Astrocyte of the spinal cord (primary cell): ENCODE measurements at places on chromosomes 16 and 17.
A peak's percentile ranks its signal among the peaks of the same experiment; 100 is the strongest.

DNA sequence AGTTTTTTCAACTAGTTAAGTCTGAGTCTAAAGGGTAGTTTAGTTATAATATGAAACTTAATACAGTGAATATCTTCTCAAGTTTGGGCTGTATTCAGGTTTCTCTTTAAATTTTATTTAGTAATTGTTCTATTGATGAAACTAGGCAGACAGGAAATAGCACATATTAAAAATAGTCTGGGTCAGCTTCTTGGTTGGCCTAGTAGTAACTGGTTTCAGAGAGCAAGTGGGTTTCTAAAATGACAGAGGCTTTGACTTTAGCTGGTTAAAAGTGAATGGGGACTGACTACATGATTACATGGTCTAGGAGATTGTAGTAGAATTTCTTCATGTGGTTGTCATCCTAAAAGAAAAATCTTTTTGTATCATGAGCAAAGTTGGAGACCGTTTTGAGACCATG is 46.8 kb downstream of the OMG start:
- no peak for DNase-seq

DNA sequence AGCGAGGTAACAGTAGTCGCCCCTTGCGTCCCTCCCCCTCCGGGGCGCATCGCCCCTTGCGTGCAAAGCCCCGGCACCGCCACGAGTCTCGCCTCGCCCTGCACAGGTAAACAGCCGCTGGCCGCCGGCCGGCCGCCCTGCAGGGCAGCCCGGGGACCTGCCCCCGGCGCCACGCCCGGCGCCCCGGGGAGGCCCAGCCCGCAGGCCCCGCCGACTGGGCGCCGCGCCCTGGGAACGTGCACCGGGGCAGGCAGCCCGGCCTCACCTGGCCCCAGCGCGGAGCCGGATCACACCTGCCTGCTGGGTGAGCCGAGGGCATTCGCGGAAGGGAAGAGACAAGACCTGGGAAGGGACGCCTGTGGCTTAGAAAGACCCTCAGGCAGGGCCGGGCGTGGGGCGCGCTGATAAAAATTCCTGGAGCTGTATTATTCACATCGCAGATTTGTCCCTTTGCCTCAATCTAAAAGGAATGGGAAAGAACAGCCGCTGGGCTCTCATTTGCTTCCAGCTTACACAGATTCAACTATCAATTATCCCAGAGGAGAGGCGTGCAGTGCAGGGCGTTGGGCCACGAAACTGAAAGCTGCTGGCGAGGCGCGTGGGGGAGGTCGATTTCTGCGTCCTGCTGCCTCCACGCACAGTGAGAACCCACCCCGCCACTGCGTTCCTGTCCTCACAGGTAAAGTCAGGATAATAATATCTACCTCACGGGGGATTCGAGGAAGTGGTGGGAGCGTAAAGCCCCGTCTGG is 451.9 kb downstream of the SLC39A11 start:
- no peak for DNase-seq

DNA sequence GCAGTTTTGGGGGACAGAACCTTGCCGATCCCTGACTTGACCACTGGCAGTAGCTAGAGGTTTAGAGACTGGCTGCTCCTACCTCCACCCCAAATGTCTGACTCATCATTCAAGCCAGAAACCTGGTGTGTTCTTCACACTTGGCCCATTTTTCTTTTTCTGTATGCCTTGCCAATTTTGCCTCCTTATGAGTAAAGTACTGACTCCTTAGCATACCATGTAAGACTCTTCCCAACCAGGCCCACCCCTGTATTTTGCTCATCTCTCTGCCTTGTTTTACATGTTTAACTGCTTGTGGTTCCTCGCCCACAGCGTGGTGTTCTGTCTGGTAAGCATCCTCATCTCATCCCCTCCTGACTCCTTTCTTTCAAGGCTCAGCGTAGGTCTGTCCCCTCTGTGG is 37.9 kb downstream of the NUP88 start:
- peak; percentile 13 for DNase-seq

- no peak for DNase-seq
Measured at GRCh38 chr16:88086571-88087516, 135.6 kb downstream of the BANP start.

- DNase-seq = peak; percentile 56
Measured at GRCh38 chr16:57013229-57013628, 23.9 kb downstream of the NLRC5 start.

- no peak for DNase-seq
Measured at GRCh38 chr16:48347980-48348379, 37.2 kb downstream of the SIAH1 start.

DNA sequence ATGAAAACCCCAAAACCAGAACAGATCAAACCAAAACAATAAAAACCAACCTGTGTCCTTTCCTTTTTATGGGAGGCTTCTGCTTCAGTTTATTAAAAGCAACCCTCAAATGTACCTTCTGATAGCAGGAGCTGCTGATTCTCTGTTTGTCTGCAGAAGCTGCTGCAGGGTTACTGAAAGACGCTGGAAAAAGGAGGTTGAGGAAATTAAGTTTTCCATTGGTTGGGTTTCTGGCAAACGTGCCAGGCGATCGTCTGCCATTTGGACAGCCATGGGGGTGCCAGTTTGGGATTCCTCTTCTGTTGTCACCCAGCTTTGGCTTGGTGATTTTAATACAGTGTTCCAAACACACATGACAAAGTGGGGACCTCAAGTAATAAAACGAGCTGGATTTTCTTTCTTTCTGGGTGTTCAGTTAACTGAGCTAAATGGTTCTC is 185.4 kb upstream of the ZFHX3 start:
- DNase-seq = no peak

DNA sequence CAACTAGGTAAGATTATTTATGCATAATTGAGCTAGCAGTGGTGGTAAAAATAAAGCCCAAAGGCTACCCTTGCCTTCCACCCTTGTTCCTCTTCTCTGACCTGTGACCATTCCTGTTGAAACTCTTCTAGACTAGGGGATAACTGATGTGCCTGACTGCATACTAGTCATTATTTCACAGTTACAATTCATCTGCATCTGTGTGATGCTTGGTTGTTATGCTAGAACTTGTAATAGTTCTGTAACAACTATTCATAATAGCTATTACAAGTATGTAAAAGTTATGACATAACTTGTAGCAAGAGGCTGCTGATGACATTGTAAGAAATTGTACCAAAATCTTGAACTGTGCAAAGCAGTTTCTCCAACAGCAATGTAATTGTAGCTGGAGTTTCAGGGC is 2.4 kb upstream of the VAC14 start:
- DNase-seq = no peak

- no peak for DNase-seq
Measured at GRCh38 chr17:16910341-16910740, 61.6 kb downstream of the TNFRSF13B start.

DNA sequence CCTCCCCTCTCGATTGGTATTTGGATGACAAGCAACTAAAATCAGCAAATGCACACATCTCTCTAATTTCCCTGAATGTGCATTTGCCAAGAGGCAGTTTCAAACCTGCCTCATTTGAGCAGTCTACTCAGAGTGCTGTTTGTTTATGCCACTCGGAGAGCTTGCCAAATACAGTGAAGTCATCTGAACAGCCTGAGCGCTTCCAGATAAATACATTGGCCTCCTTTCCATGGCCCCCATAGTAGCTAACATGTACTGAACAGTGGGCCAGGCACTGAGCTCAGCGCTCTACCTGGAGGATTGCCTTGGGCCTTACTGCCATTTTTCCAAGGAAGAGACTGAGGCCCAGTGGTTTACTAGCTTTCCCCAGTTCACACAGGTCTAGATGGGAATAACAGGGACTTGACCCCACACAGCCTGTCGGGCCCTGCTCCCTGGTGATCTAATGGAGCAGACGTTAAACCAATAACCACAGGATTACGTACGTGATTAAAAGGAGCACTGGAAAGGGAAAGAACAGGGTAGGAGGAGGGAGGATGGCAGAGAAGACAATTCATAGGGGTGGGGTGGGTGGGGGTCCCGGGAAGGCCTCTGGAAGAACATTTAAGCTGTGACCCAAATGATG is 18.7 kb upstream of the ANKRD40CL start:
- DNase-seq = peak; percentile 57

DNA sequence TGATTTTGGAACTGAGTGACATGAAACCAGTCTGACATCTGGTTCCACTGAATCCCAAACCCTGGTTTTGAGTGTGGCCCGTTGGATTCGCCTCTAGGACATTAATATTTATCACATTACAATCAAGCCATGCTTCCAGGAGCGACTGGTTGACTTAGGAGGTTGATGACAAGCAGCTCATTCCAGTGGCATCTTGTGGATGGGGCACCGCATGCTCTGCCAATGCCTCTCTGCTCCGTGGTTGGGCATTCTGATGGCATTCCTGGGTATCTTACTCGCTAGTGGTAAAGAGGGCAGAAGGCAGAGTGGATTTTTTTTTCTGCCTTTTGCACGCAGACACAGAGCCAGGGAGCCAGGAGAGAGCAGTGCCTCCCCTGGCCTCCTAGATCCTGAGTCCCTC is 31.4 kb downstream of the CACNG4 start:
- DNase-seq = no peak

DNA sequence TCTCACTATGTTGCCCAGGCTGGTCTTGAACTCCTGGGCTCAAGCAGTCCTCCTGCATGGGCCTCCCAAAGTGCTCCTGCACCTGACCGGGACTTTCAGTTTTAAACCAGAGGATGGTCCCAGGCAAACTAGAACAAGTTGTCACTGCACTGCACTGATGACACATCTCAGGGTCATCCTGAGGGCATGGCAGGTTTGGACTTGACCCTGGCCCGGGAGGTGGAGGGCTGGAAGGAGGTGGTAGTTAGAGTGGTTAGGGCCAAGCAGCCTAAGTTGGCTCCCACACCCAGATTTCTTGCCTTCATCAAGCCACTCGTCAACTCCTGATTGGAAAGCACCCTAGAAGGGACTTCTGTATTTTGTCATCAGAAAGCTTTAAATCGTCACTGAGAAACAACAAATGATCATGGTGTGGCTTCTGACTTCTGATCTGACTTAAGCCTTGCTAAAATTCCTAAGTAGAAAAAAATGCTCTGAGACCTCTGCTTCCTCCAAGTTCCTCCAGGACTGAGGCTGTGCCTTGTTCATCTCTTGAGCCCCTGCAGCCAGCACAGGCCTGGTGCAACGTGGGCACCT is 43.5 kb downstream of the EMP2 start:
- DNase-seq = no peak

- DNase-seq = peak; percentile 48
Measured at GRCh38 chr16:22075043-22075757, 17.1 kb upstream of the VWA3A start.

- peak; percentile 56 for DNase-seq
Measured at GRCh38 chr16:5885521-5885920, 787.9 kb upstream of the EEF2KMT start.

- DNase-seq = no peak
Measured at GRCh38 chr16:30355954-30356308, 823 bp upstream of the CD2BP2 start.

- DNase-seq = peak; percentile 73
Measured at GRCh38 chr17:44222112-44222869, 2.8 kb upstream of the UBTF start.

- no peak for DNase-seq
Measured at GRCh38 chr16:65754820-65755691, 611.4 kb upstream of the CDH5 start.

- no peak for DNase-seq
Measured at GRCh38 chr17:32553168-32553567, 66.4 kb downstream of the CDK5R1 start.

GRCh38 chr17:8073627-8074484 is 13.7 kb downstream of the ALOX12B start:
- peak; percentile 33 for DNase-seq

- DNase-seq = peak; percentile 76
Measured at GRCh38 chr17:2089021-2089422, 34.1 kb downstream of the HIC1 start.

DNA sequence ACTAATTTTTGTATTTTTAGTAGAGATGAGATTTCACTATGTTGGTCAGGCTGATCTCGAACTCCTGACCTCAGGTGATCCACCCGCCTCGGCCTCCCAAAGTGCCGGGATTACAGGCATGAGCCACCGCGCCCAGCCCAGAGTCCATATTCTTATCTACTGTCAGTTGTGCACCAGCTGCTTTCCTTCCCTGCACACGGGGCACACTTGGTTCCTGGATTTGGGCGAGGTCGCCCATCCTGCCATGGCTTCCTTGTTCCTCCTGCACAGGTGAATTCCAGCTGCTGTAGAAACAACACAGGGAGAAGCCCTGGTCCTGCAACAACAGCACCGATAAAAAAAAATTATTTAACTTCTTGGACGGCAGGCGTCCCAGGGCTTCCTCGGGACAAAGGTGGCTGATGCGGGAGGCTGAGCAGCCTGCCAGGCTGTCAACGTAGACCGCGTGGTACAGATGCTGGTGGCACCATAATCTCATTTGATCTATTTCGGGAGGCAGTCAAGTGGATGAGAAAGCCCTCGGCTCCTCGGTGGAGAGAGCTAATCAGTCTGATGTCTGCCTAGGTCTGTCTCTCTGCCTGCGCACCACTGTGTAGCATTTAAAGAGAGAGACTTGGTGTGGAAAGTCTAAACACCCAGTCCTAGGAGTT is 19.1 kb downstream of the RGS9 start:
- DNase-seq = no peak

DNA sequence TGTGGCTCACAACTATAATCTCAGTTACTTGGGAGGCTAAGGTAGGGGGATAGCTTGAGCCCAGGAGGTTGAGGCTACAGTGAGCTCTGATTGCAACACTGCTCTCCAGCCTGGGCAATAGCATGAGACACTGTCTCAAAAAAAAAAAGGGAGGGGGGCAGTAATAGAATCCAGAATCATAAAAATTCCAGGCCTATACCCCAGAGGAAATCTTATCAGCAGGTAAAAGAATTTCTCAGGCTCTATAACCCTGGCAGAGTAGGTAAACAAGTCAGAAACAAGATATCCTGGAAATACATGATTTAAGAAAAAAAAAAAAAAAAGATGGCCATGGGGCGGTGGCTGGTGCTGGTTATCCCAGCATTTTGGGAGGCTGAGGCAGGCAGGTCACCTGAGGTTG is 12.9 kb downstream of the SPAG9 start:
- DNase-seq = no peak

- no peak for DNase-seq
Measured at GRCh38 chr16:11034481-11034931, 90.1 kb downstream of the CLEC16A start.

DNA sequence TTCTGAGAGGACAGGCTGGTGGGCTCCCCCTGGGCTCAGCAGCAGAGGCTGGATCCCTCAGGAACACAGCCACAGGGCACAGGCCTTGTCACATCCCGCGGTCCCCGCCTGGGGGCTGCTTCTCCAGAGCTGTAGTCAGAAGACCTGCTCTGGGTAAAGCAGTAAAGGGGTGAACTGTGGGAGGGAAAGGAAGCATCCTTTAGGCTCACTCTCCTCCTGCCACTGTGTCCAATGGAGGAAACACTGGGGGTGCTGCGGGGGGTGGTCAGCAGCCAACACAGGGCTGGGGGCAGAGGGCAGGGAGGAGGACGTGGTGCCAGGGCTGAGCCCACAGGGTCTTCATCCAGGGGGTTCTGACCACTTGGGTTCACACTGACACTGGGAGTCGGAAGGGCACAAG is 5.0 kb upstream of the SLC38A8 start:
- no peak for DNase-seq

DNA sequence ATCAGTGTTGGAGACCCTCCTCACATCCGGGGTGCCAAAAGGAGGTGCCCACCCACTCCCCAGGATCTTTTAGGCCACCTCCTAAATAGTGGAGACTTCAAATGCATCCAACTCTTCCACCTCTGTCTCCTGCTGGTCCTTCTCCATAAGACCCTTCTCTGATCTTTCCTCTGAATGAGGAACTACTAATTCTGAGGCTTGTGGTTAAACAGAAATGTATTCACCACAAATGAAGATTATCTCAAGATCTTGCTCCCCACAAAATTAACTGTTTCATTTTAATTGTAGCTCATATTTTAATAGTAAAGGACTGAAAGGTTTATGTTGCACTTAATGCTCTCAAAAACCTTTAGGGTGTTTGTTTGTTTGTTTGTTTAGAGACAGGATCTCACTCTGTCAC is 34.1 kb downstream of the TLE7 start:
- no peak for DNase-seq

GRCh38 chr17:77106874-77107358 is 33.9 kb upstream of the SEC14L1 start:
- no peak for DNase-seq
